ENCODE measurements at places on chromosomes 5 and 9.

- DNase-seq = no peak
These were observed 28.4 kb upstream of the IRX4 start for GRCh38 chr5:1910861-1911772.

DNA sequence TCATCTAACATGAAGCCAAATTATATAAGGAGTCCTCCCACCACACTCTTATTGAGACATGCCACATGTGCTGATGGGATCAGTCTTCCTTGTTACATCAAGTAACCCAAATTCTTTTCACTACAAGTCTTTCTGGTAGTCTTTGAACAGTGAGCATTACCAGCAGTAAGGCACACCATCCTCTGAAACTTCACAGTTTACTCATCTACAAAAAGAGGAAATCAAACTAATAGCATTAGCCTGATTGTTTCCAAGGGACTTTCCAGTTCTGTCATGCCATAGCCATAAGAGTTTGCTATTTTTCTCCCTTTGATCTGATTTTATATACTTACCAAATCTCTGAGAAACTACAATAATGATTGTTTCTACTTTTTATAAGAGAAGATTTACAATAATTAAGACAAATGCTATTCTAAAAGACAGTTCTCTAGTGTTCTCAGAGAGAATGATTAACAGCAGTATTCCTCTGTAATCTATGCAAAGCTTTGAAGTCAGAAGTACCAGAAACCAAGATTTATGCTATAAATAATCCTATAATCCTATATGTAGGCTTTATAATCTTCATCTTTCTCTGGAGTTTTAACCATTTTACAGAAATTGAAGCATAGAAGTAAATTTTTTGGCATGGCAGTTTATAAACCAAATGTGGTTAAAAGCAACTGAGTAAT, 166.2 kb upstream of the ACO1 start:
- DNase-seq = no peak

GRCh38 chr9:70159630-70160029, 99.1 kb upstream of the SMC5 start:
- no peak for DNase-seq

DNA sequence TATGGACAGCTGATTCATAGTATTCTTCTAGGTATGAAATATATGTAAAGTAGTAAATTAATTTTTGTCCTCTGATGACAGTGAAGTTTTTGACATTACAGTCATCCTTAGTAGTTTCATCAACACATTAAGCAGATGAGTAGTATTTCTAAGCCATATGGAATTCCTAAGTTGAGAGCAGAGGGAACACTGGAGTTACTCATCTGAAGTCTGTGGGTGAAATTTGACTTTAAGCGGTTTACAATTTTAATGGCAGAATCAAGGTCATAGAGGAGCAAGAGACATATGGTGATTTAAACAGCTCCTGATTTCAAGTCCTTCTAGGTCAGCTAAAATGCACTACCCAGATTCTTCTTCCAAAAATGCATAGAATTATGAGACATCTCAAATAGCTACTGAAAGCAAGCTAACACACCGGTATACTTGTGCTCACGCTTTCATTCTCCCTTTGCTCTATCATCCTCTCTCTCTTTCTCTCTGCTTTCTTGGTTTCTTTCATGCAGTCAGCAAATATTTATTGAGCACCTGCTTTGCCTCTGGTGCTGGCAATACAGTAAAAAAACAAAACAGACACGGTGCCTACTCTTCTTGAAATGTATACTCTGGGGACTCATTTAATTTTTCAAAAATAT, 235.9 kb downstream of the FER start:
- DNase-seq = no peak

GRCh38 chr9:30293231-30293630, 2091.2 kb upstream of the ACO1 start:
- no peak for DNase-seq

DNA sequence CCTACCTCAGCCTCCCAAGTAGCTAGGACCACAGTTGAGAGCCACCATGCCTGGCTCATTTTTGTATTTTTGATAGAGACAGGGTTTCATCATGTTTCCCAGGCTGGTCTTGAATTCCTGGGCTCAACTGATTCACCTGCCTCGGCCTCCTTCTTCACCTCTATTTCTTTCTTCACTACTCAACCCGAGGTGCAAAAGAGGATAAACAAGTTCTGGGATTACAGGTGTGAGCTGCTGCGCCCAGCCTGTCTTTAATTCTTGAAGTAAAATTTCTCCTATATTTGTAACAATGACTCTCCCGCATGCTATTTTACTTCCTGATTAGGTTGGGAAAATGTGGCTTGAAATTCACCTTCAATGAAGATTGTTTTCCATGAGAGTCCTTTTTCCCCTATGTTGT, 46.4 kb downstream of the CAST start:
- DNase-seq = no peak

DNA sequence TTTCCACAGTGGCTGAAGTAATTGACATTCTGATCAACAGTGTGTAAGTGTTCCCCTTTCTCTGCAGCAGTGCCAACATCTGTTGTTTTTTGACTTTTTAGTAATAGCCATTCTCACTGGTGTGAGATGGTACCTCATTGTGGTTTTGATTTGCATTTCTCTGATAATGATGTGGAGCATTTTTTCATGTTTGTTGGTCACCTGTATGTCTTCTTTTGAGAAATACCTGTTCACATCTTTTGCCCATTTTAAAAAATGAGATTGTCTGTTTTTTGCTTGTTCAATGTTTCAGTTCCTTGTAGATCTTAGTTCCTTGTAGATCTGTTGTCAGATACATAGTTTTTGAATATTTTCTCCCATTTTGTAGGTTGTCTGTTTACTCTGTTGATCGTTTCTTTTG, 162.5 kb upstream of the PITX1 start:
- no peak for DNase-seq

DNA sequence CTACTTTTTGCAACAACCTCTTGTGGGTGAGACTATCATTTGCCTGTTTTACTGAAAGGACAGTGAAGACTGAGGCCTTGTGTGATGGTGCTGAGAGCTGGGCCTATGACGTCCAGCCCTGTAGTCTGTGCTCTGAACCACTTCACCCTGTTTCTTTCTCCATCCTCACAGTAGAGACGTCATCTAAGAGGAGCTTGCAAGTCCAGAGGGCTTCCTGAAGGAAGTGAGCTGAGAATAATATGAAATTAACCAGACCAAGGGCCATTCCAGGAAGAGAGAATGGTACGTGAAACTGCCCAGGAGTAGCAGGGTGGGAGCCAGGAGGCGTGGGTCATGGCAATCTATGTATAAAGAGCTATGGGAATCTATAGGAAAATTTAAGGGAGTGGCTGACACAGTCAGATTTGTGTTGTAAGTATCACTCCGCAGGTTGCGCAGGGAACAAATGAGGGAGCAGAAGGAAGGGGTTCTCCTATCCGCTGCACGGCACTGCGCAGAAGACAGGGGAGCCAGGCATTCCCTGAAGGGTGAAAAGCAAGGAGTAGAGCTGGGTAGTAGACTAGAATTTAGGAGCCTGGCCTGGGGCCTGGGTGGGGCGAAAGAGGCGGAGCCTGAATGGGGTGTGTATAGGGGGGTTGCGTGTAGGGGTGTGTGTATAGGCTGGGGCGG, 596 bp upstream of the FGFR4 start:
- no peak for DNase-seq

DNA sequence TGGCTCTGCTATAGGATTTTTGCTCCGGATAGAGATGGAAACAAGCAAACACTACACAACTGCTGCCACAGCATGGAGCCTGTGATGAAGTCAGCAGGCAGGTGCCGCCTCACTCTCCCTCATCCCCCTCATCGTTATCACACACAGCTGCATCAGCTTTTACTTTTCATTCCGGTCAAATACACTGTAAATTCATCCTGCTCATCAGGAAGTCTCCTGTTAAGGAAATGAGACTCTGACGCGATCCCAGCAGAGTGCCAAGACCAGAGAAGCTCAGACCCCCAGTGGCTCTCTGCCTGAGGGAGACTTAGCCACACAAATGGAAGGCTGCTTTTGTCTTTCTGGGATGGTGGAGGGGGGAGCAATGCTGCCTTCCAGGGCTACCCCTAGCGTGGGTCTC, 270.2 kb downstream of the ELAVL2 start:
- DNase-seq = no peak

GRCh38 chr5:6763191-6763590, 50.0 kb downstream of the TENT4A start:
- no peak for DNase-seq

- no peak for DNase-seq
These were observed 476.3 kb downstream of the CCDC171 start for GRCh38 chr9:16029046-16029615.

DNA sequence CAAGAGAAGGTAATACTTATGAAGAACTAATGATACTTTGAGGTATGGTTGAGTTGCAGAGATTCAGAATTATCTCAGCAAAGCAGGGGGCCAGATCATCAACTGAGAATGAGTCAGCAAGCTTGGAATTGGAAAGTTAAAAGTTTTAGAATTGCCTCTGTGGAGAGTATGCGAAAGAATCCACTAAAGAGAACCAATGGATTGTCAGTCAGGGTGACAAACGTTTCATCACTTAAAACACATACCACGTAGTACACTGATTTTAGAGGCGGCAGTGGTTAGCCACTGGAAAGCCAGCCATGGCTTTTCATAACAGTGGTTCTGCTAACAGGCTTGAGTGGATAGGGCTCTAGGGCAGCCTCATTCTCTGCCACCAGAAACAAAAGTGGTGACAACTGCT, 30.7 kb downstream of the AOPEP start:
- DNase-seq = no peak

GRCh38 chr5:128483738-128484137, 54.3 kb downstream of the FBN2 start:
- DNase-seq = no peak

DNA sequence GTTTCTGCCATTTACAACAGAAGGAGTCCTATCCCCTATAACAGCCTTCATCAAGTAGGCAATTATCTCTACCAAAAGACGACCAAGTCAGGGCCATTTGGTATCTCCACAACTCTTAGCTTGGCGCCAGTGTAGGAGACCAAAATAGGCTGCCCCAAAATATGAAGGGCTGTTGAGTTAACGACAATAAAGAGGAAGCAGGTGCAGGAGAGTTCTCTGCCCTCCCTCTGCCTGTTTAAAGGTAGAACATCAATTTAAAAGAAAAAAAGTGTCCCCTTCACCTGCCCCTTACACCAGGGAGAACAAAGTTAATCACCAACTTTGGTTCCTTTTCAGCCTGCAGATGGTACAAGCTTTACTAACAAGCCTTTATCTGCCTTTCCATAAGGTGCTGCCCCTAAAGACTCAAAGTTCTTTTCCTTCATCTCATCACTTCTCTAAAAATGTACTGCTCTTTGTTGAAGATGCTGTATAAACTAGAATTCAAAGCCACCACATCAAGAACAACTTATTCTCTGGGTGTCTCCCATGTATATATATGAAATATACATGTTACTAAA, 33.3 kb downstream of the PPP1R2B start:
- DNase-seq = no peak

DNA sequence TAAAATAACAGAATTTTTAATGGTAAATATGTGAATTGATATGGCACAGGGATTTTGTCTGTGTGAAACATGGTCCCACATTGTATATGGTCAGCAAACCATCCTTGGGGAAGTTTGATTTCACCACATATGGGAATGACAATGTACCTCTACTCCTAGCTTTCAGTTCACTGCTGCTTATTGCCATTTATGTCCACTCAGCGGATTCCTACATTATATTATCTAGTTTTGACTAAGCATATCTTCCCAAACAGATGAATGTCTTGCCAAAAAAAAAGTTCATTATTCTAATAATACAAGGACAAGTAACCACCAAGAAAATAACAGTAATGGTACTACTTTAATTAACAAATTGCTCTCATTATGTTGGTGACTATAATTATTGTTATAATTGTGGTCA, 1521.6 kb downstream of the MAT2B start:
- no peak for DNase-seq

- DNase-seq = no peak
These were observed 10.7 kb upstream of the IL17B start for GRCh38 chr5:149389552-149390495.

GRCh38 chr5:32280656-32281081, 32.1 kb downstream of the MTMR12 start:
- no peak for DNase-seq

- DNase-seq = no peak
These were observed 2.4 kb downstream of the KIF24 start for GRCh38 chr9:34326690-34327089.

GRCh38 chr9:120611690-120612068, 31.7 kb upstream of the CDK5RAP2 start:
- DNase-seq = no peak

- no peak for DNase-seq
These were observed 80.6 kb upstream of the ZNF366 start for GRCh38 chr5:72587661-72588308.

DNA sequence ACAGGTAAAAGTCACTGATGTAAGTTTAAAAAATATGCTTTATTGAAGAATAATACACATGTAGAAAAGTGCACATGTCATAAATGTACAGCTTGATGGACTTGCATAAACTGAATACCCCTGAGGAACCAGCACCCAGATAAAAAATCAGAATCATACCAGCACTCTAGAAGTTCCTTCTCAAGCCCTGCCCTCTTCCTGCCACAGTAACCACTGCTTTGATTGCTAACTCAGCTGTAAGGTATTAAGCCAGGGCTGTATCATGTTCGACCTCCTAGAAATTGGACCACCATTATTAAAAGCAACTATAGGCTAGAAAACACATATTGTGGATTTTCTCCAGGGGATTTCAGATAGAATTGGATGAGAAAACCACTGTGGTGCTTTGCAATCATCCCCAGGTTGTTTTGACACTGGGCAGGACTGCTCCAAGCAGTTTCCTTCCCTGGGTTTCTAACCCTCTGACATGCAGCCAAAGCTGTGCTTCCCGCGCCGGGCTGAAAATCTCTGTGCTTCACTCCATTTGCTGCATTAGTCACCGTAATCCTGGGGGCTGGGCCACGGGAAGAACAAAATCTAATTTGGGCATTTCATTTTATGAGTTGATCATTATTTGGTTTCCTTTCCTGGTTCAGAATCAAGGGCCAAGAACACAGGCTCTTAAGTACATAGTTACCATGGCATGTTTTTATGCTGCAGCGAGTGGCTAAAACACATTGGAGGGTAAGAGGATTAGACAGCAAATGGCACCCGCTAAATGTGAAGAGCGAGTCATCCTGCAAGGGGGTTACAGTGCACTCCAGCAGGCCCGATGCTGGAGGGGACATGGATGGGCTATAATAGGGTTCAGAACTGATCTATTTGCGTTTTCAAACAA, 139.4 kb upstream of the IL12B start:
- no peak for DNase-seq

DNA sequence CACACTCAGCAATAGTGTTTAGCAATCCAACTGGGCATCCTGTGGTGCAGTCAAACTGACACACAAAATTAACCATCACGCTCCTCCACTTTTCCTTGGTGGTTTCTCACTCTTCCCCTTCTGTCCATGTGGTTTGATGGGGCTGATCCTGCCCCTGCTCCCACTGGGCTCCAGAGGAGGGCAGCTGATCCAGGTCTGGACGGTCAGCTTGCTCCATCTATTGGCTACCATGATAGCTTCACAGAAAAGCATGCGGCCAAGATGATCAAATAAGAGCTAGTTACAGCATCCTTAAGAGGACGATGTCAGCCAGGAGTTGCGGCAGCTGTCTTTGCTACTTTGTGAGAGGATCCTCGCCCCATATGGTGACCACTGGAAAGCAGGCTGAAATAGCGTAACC, 29.6 kb upstream of the RANBP17 start:
- DNase-seq = no peak

Data from activated T-helper 1 cell treated with Interleukin-2 at 50 U/mL for 16 hours (primary cell).